ENCODE measurements at places on chromosomes 6 and 20. TPM values are rescaled to one million over a fixed set of nuclear protein-coding genes. Genes with fewer than 3 reads are reported as not detected.

GRCh38 chr6:166905505-166906134, 50.7 kb downstream of the RNASET2 start:
- H3K4me1 ChIP-seq = no peaks in the 10 kb centered on the region
- no peak overlapping the region for H3K27ac ChIP-seq
- H3K4me3 ChIP-seq = no peak overlapping the region
- H3K27me3 ChIP-seq = no peaks in the 10 kb centered on the region
- H3K36me3 ChIP-seq = no peaks in the 10 kb centered on the region

DNA sequence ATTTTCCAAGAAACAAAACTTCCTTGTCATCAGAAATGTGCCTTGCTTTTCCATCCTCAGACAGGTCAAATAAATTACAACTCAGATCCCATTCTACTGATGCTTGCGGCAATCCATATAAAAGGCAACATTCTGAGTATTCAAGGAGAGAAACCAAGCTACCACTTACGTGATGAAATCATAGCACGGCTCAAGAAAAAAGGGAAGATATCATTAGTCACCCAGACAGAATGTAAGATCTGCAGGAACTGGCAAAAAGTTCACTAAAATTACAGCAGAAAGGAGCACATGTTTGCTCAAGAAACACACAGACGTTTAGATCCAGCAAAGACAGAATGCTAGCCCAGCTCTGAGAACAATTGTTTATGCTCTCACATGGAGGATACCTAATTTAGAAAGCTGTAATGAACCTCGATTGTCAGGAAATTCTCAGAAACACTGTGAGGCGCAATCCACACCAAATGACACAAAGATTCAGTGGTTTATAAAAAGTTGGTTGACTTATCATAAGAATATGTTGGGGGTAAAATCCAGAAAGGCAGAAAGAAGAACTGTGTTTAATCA, 304.2 kb downstream of the ADGRG6 start:
- H3K27me3 ChIP-seq = no peaks in the 10 kb centered on the region
- no peak overlapping the region for H3K27ac ChIP-seq
- H3K4me1 ChIP-seq = no peaks in the 10 kb centered on the region

DNA sequence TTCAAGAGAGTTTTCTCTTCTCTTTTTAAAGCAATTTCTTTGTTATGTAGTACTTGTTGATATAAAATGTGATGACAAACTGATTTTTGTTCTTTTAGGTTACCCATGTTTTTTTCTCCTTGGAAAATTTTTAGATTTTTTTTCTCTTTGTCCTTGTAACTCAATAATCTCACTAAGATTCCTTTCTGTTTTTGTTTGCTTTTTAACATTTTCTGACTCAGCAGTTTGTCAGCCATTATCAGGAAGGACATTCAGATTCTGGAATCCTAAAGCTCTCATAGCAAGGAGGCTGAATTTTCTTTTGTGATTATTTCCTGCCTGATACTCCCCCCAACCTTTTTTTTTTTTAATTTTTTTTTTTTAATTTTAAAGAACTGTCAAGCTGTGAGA, 75.2 kb upstream of the CITED2 start:
- no peaks in the 10 kb centered on the region for H3K36me3 ChIP-seq
- no peaks in the 10 kb centered on the region for H3K27me3 ChIP-seq
- H3K27ac ChIP-seq = no peak overlapping the region
- H3K4me1 ChIP-seq = peaks cover 4% of the 10 kb centered on the region
- DNase-seq = no peak

GRCh38 chr6:48765352-48765961, 654.5 kb upstream of the PTCHD4 start:
- H3K27ac ChIP-seq = no peak overlapping the region
- no peak for DNase-seq
- no peaks in the 10 kb centered on the region for H3K36me3 ChIP-seq
- H3K27me3 ChIP-seq = no peaks in the 10 kb centered on the region
- peaks cover 4% of the 10 kb centered on the region for H3K4me1 ChIP-seq
- H3K4me3 ChIP-seq = no peak overlapping the region

Gene SLC22A3
- 14.2 TPM for total RNA-seq

Gene SNAI1
- not detected for total RNA-seq

GRCh38 chr6:145022199-145022796, 713.0 kb downstream of the EPM2A start:
- no peak for DNase-seq
- H3K27ac ChIP-seq = no peak overlapping the region
- H3K27me3 ChIP-seq = no peaks in the 10 kb centered on the region
- H3K36me3 ChIP-seq = no peaks in the 10 kb centered on the region

GRCh38 chr6:169689287-169689686, 12.5 kb downstream of the WDR27 start:
- no peak overlapping the region for H3K4me3 ChIP-seq
- no peak overlapping the region for H3K27ac ChIP-seq
- no peaks in the 10 kb centered on the region for H3K27me3 ChIP-seq
- H3K36me3 ChIP-seq = peaks cover 6% of the 10 kb centered on the region

GRCh38 chr20:57474205-57474604, 50.7 kb downstream of the CTCFL start:
- H3K4me1 ChIP-seq = peaks cover 3% of the 10 kb centered on the region
- H3K4me3 ChIP-seq = no peak overlapping the region
- DNase-seq = no peak
- no peaks in the 10 kb centered on the region for H3K36me3 ChIP-seq
- no peaks in the 10 kb centered on the region for H3K27me3 ChIP-seq

Measured in esophagus squamous epithelium (tissue), 5 donors.